Central memory CD8-positive, alpha-beta T cell (primary cell): ENCODE measurements at places on chromosomes 11 and 22.

- no peak overlapping the region for H3K4me3 ChIP-seq
- H3K36me3 ChIP-seq = peaks cover 7% of the 10 kb centered on the region
- H3K4me1 ChIP-seq = peaks cover 27% of the 10 kb centered on the region
- no peak overlapping the region for H3K27ac ChIP-seq
- H3K27me3 ChIP-seq = no peaks in the 10 kb centered on the region
Observed at GRCh38 chr11:14267861-14268635, 90.9 kb downstream of the RRAS2 start.

DNA sequence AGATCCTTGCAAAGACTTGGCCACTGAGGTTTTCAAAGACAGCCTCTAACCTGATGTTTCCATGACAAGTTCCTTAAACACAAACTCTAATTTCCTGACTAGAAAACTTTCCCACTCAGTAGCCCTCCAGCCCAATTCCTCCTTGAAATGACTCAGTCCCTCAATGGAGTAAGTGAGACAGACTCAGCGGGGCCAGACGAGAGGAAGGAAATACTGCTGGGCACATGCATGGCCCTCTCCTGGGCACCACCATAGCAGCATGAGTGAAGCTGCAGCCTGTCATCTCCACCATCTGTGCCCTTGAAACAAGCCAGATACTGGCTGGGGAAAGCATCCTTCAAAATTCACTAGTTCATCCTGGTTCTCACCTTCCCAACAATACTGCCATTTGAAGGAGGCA, 76.2 kb upstream of the GDPD4 start:
- no peak for DNase-seq
- no peak overlapping the region for H3K4me3 ChIP-seq
- no peaks in the 10 kb centered on the region for H3K4me1 ChIP-seq
- H3K27me3 ChIP-seq = no peaks in the 10 kb centered on the region
- H3K36me3 ChIP-seq = peaks cover 12% of the 10 kb centered on the region

GRCh38 chr11:75239531-75240290, 863 bp upstream of the TPBGL start:
- no peak overlapping the region for H3K27ac ChIP-seq
- H3K27me3 ChIP-seq = peaks cover 77% of the 10 kb centered on the region
- peaks cover 6% of the 10 kb centered on the region for H3K4me1 ChIP-seq
- H3K36me3 ChIP-seq = peaks cover 3% of the 10 kb centered on the region

- H3K4me3 ChIP-seq = no peak overlapping the region
- H3K27ac ChIP-seq = no peak overlapping the region
- DNase-seq = no peak
- no peaks in the 10 kb centered on the region for H3K27me3 ChIP-seq
- peaks cover 44% of the 10 kb centered on the region for H3K4me1 ChIP-seq
Observed at GRCh38 chr22:39543095-39543494, 10.5 kb upstream of the RPS19BP1 start.

DNA sequence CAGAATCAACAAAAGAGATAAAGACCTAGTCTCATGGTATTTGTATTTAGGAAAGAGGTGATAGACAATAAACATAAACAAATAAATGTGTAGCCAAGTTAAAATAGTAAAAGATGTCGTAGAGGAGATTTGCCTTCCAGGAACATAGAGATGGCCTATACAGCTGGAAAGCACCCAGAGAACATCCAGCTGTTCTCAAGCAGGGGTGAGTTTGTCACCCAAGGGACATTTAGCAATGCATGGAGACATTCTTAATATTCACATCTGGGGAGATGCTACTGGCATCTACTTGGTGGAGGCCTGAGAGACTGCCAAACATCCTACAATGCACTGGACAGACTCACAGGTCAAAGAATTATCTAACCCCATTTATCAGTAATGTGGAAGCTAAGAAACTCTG, 88.3 kb downstream of the C11orf87 start:
- no peak overlapping the region for H3K27ac ChIP-seq
- no peak overlapping the region for H3K4me3 ChIP-seq
- H3K4me1 ChIP-seq = no peaks in the 10 kb centered on the region
- DNase-seq = no peak
- no peaks in the 10 kb centered on the region for H3K27me3 ChIP-seq

DNA sequence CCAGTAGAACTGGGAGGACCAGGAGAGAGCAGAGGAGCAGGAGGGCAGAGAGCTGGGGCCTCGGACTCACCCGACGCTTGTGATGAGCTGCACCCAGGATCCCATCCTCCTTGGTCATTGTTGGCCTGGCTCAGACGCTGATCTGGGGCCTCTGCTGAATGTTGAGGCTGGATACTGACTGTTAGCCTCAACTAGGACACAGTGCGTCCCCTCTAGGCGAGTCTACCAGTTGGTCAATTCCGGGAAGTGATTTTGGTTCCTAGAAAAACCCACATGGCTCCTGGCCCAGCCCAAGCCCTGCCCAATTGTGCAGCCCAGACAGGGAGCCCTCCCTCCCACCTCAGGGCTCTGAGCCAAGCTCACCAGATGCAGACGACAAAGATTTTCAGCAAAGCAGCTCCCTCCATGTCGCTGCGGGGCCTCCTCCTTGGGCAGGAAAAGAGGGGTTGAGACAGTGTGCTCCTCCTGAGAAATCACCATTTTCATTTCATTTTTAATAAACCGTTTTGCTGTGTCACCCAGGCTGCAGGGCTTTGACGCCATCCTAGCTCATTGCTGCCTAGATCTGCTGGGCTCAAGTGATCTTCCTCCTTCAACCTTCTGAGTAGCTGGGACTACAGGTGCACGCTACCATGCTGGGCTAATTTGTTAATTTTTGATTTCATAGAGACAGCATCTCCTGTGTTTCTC, at the start of gene APOL4:
Gene APOL4, minus strand, starts transcription at position 180 of the 690 bp plus-strand sequence. Its CDS starts 75 bp downstream, at position 105.
- peaks cover 8% of the 10 kb centered on the region for H3K4me1 ChIP-seq
- H3K27me3 ChIP-seq = peaks cover 68% of the 10 kb centered on the region
- no peak within 1 kb of the TSS for H3K4me3 ChIP-seq
- H3K27ac ChIP-seq = no peak within 1 kb of the TSS
- DNase-seq = no peak
- peaks cover 2% of the 10 kb centered on the region for H3K36me3 ChIP-seq

GRCh38 chr22:32868946-32869345, 67.4 kb downstream of the TIMP3 start:
- no peak for DNase-seq
- H3K27me3 ChIP-seq = peaks cover 34% of the 10 kb centered on the region
- no peaks in the 10 kb centered on the region for H3K36me3 ChIP-seq

DNA sequence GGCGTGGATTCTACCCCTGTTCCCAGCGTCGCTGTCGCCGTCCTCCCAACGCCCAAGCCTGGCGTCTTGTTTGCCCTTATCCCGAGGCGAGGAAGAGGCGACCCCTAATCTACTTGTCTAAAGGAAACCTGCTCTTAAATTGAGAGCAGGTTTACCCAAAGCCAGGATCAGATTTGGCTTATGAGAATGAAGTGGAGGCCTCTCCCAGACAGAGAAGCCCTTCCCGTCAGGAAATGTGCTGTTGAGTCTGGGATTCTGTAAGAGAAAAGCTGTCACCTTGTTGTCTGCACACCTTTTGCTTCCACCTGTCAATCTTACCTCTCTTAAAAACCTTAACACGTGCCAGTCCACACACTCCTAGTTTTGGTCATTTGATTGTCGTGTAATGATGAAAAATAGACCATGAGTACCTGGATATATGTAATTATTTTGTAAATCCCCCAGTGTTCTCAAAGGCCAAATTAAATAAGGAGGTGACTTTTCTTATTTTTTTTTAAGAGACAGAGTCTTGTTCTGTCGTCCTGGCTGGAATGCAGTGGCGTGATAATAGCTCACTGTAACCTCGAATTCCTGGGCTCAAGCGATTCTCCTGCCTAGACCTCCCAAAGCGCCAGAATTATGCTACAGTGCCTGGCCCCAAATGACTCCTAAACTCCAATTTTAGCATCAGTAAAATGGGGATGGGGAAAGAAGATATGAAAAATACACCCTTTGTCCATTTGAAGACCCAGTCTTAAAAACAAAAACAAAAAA, 627 bp downstream of the GTF2H1 start:
- H3K27ac ChIP-seq = peak overlapping the region; percentile 99
- H3K4me1 ChIP-seq = peaks cover 77% of the 10 kb centered on the region
- no peaks in the 10 kb centered on the region for H3K27me3 ChIP-seq
- H3K4me3 ChIP-seq = peak overlapping the region; percentile 94
- peaks cover 43% of the 10 kb centered on the region for H3K36me3 ChIP-seq

DNA sequence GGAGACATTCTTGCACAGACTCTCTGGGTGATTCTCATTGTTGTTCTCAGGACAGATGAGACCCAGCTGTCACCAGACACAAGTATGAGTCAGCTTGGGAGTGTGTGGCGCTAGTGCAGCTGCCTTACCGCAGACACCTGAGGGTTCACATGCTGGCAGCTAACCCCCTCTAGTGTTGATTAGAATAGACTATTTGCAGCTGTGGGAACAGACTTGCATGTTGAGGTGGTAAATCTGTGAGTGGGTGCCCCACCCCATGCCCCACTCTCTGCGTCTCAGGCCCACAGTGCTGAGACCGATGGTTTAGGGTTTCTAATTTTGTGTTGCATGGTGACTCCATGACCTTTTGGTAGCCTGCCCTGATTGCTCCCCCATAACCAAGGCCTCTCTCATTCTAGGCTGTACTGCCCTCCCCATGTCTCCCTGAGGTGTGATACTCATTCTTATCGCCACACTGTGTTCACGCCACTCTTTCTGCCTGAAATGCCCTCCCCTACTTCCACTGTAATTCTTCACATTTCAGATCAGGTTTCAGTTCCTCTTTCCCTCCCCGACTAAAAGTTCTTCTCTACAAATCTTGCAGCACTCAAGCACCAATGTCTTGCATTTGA, 73.7 kb upstream of the KIRREL3 start:
- no peak overlapping the region for H3K27ac ChIP-seq
- no peak for DNase-seq
- no peaks in the 10 kb centered on the region for H3K4me1 ChIP-seq
- no peak overlapping the region for H3K4me3 ChIP-seq
- no peaks in the 10 kb centered on the region for H3K27me3 ChIP-seq

DNA sequence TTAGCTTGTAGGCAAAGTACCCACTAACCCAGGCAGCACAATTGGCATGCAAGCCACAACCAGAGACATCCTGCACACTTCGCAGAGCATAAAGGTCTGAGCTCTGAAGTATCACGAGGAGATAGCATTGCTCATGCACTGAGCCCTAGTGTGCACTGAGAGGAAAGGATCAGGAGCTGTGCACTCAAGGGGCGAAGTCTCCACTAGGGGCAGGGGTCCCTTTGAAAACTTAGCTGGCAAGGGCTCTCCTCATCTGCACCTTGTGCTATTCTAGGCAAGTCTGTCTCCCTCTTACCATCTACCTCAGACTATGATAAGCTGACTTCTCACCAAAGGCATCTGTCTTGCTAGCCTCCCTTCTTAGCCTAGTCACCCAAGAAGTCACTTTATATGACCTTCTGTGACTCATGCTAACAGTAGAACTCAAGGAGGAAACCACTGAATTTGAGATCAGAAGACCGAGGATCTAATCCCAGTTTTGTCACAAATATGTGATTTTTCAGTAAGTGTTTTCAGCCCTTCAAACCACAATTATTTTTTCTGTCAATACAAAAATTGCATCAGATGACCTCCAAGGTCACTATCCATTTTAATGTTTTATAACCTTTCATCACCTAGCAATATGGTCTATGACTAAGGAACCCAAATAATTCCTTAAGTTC, 1078.0 kb downstream of the NTM start:
- DNase-seq = no peak
- H3K36me3 ChIP-seq = no peaks in the 10 kb centered on the region
- H3K27me3 ChIP-seq = no peaks in the 10 kb centered on the region
- H3K4me3 ChIP-seq = no peak overlapping the region
- no peaks in the 10 kb centered on the region for H3K4me1 ChIP-seq
- H3K27ac ChIP-seq = no peak overlapping the region

DNA sequence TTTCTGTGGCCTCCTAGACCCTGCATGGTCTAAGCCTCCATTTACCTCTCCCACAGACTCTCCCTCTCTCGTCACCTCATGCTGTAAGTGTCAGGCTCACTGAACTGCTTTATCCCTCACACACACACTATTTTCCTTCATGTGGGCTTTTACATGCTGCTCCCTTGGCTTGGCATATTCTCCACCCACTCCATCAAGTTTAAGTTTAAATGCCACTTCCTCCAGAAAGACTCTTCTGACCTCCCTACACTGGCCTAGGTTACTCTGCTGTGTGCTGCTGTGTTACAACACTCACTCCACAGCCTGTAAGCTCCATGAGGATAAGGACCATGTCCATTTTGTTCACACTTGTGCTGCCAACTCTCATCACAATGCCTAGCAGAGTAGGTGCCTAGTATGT, 2.5 kb downstream of the DCHS1 start:
- H3K4me1 ChIP-seq = no peaks in the 10 kb centered on the region
- H3K27me3 ChIP-seq = no peaks in the 10 kb centered on the region
- H3K4me3 ChIP-seq = no peak overlapping the region
- H3K36me3 ChIP-seq = peaks cover 2% of the 10 kb centered on the region
- H3K27ac ChIP-seq = no peak overlapping the region

GRCh38 chr11:61091373-61092279, 10.7 kb upstream of the CD5 start:
- peaks cover 1% of the 10 kb centered on the region for H3K36me3 ChIP-seq
- H3K4me3 ChIP-seq = peak overlapping the region; percentile 50
- H3K4me1 ChIP-seq = peaks cover 43% of the 10 kb centered on the region

DNA sequence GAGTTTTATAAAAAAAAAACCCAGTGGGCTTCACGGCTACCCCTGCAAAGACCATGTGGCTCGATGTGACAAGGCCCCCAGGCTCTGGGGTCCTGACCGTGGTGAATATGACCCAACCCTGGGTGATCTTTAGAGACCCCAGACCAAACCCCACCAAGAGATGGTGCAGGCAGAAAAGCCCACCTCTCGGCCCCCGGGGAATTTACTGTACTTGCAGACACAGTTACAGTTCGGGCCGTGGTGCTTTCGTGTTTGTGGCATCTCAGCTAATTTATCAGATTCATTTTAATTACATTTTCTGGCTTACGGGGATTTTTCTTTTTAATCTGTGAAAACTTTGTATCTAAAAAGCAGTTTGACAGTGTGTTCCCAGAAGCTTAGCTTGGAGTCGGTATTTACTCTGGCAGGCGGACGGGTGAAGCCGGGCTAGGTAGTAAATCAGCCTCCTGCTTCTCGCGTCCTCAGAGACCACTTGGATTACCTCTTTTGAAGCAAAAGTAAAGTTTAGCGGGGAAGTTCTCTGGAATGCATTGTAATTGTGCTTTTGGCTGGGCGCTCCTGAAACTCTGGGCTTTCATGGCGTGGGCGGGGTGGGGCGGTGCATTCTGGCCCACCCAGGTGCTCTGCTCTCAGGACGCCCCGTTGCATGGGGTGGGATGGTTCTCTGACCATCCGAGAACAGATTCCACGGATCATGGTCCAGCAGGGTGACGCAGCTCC, 25.3 kb downstream of the ANO1 start:
- DNase-seq = no peak
- H3K27ac ChIP-seq = no peak overlapping the region
- peaks cover 57% of the 10 kb centered on the region for H3K27me3 ChIP-seq
- H3K36me3 ChIP-seq = no peaks in the 10 kb centered on the region

DNA sequence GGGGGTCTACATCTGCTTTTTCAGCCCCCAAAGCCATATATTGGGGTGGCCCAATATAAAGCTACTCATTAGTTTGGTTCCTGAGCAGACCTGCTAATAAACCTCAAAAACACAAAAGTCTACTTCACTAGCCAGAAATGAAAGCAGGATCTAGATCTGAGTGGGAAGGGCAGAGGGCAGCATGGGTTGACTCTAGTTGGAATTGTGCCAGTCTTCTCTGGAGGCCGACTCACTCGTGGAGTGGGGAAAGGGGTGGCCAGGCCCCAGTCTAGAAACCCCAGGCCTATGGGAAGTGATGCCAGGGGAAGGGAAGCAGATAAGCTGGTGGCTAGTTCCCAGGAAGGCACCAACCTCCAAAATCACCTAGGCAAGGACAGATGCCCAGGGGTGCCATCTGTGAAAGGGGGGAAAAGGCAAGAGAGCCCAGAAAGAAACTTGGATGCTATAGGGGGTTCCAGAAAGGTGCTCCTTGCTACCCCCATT, 5.3 kb downstream of the PATZ1 start:
- no peaks in the 10 kb centered on the region for H3K27me3 ChIP-seq
- peak overlapping the region; percentile 42 for H3K4me3 ChIP-seq
- DNase-seq = no peak
- peak overlapping the region; percentile 74 for H3K27ac ChIP-seq
